Stimulated activated CD4-positive, alpha-beta T cell treated with anti-CD3 and anti-CD28 coated beads, Interleukin-15, amount 100 ng/mL, for 1 hour (primary cell): ENCODE measurements at places on chromosomes 7 and 10.

DNA sequence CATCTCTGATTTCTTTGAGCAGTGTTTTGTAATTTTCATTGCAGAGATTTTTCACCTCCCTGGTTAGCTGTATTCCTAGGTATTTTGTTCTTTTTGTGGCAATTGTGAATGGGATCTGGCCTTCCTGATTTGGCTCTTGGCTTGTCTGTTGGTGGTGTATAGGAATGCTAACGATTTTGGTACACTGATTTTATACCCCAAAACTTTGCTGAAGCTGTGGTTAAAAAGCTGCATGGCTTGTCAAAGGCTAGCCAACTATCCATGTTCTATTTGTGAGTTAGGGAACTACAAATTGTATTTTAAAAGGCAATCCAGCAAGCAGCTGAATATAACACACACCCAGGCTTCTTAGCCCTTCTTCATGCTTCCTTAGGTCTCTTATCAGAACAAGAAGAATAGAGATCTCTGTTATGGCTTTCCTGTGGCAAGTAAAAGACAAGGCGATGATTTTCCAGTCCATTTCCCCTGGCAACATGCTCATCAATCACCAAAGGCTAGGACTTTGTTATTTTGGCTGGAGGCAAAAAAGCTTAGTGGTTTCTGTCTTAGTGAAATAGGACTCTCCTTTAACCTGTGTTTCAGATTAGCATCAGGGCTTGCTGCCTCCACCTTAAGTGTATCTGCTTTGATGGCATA lies 77.5 kb downstream of the CDK6 start:
- DNase-seq = no peak

DNA sequence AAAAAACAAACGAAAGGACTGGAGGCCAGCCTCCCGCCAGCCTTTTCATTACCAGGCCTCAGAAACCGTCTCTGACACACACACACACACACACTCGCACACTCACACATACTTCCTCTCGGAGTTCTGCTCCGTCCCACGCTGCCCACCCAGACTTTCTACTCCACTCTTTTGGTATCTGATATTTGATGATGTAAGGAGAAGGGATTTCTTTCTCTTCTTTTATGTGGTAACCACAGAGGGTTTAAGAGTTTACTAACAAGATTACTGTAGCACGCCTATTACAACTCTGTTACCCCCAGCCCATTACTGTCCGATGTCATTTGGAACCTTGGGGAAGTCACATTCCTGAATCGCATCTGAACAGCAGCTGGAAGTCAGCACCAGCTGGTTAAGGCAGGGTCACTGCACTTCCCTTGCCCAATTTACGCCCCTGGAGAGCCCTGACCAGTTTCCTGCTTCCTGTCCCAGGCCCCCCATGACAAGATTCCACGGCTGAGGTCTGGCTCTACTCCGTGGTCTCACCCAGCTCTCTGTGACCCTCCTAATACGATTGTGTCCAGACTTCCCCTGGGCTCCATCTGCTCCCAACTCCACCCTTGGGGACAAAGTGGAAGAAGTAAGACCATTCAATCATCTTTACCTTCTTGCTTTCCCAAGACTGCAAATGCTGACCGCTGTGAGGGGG lies 1.1 kb downstream of the DENND2A start:
- no peak for DNase-seq

DNA sequence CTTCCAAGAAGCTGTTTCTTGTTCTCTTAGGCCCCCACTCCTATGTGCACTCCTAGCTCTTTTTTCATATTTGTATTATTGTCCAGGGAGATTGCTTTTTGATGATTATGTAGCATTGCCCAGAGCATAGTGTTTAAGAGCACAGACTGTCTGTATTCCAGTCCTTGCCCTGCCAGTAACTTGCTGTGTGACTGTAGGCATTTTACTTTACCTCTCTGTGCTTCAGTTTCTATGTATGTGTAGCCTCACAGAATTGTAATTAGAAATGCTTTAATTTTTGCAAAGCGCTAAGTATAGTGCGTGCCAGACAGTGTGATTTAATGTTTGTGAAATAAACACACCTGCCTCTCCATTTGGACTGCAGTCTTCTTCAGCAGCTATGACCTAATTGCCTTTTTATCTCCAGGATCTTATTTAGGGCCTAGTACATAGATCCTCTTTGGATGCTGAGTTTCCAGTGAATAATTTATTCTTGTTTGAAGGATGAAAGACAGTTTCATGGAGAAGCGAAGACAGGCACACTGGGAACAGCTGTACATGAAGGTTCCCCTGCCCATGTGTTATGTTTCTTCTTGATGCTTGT lies 1.4 kb downstream of the SEC23IP start:
- no peak for DNase-seq

GRCh38 chr10:44908936-44909630 lies 2.1 kb upstream of the TMEM72 start:
- DNase-seq = no peak

GRCh38 chr10:43570971-43571370 lies 3.4 kb downstream of the ZNF239 start:
- no peak for DNase-seq

- peak; percentile 30 for DNase-seq
These were observed 118.2 kb downstream of the JAZF1 start for GRCh38 chr7:28062197-28062991.

DNA sequence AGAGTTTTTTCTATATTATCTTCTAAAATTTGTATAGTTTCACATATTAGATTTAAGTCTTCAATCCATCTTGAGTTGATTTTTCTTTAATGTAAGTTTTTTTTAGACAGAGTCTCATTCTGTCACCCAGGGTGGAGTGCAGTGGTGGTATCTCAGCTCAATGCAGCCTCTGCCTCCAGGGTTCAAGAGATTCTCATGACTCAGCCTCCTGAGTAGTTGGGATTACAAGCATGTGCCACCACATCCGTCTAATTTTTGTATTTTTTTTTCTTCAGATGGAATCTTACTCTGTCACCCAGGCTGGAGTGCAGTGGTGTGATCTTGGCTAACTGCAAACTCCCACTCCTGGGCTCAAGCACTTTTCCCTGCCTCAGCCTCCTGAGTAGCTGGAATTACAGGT lies 143.4 kb upstream of the ZNF92 start:
- DNase-seq = no peak

DNA sequence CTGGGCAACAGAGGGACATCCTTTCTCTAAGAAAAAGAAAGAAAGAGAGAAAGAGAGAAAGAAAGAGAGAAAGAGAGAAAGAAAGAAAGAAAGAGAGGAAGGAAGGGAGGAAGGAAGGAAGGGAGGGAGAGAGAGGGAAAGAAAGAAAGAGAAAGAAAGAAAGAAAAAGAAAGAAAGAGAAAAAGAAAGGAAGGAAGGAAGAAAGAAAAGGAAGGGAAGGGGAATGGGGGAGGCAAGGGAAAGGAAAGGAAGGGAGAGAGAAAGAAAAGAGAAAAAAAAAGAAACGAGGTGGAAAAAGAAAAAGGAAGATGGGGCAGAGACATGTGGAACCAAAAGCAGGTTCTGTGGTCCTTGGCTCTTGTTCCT lies 82.9 kb upstream of the SMNDC1 start:
- no peak for DNase-seq

- no peak for DNase-seq
These were observed 71.6 kb downstream of the TLL2 start for GRCh38 chr10:96441987-96442643.

- no peak for DNase-seq
These were observed 906 bp downstream of the DKK1 start for GRCh38 chr10:52314822-52315552.

- no peak for DNase-seq
These were observed 5.5 kb downstream of the AP3M1 start for GRCh38 chr10:74145133-74145532.

GRCh38 chr10:85922356-85923129 lies 444.1 kb downstream of the GRID1 start:
- DNase-seq = no peak

- DNase-seq = no peak
These were observed 7.7 kb downstream of the USP6NL start for GRCh38 chr10:11603741-11604140.

GRCh38 chr7:142385491-142386340 lies 127.9 kb upstream of the PRSS58 start:
- DNase-seq = no peak

GRCh38 chr7:17946591-17946990 lies 6.3 kb upstream of the SNX13 start:
- no peak for DNase-seq

GRCh38 chr7:139457153-139457946 lies 26.1 kb downstream of the KLRG2 start:
- no peak for DNase-seq

DNA sequence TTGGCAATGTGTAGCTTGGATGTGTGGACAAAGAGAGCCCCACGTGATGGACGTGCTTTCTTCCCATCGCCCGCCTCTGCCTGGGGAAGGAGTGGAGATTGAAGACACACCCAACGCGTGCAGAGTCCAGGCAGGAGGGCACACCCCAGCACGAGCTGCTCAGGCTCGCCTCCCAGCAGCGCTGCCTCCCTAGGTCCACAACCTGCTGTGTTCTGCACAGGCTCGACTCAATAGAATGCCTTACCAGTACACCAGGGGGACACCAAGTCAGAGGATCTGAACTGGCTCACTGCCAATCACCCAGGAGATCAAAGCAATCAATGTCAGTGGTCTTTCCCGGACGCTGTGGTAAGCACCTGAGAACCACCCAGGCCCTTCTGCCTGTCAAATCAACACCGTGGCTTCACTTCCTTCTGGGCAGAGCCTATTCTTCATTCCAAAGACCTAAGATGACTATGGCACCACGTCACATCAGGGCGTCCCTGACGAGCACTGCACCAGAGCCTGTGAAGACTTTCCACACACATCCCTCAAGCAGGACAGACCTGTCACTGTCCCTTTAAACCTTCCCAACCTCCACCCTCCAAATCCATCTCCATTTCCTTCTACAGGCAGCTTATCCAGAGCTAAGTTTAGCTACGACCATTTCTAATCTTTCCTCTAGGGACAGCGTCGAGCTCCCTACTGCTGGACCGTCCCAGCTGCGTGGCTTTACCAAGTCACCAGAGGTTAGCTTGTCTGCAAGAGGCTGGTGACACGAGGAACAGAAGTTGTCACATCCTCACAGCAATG lies 72.3 kb downstream of the AMZ1 start:
- no peak for DNase-seq

GRCh38 chr10:61899069-61899531 lies 2.4 kb upstream of the ARID5B start:
- DNase-seq = no peak
